ENCODE measurements at places on chromosomes 2 and 18. TPM values are rescaled to one million over a fixed set of nuclear protein-coding genes. Genes with fewer than 3 reads are reported as not detected.

DNA sequence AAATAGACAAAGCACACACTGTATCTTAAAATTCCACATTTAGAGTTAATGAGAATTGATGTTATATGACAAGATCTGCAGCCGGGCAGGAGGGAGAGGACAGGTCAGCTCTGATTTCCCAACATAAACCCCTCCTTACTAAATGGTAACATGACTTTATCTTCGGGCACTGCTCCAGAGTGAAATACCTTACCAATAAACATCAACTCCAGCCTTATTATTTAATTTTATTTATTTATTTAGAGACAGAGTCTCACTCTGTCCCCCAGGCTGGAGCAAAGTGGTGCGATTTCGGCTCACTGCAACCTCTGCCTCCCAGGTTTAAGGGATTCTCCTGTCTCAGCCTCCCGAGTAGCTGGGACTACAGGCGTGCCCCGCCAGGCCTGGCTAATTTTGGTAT, 1.7 kb downstream of the CYB5A start:
- peak; percentile 19 for DNase-seq

- no peak for DNase-seq
Observed at GRCh38 chr2:184938221-184938985, 340.1 kb downstream of the ZNF804A start.

DNA sequence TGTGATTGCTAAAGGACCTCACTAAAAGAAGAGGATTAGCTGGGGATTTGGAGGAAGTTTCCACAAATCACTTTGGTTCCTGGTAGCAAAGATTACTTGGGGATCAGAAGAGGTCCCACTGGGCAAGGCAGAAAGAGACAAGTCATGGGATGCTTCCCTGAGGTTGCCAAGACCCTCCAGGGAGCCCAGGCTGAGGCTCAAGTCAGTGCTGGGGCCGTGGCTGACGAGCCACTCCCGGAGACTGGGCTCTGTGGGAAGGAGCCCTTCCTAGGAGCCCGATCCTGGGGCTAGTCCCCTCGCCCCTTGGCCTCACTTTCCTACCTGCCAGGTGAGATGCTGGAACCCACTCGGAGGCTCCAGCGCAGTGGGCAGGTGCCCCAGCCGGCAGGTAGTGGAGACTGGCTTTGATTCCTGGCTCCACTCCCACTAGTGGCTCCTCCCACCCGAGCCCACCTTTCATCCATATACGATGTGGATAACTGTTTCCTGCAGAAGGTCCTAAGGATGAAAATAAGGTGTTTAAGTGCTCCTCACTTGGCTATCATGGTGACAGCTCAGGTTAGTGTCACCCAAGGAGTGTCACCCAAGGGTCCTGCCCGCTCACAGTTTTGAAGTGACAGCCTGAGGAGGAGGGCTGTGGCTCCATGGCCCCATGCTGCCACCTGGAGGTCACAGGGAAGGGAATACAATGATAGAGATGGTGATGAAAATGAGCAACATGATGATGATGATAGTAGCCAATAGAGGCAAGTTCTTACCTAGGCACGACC, 100.5 kb downstream of the CAPN13 start:
- DNase-seq, result peak; percentile 72

DNA sequence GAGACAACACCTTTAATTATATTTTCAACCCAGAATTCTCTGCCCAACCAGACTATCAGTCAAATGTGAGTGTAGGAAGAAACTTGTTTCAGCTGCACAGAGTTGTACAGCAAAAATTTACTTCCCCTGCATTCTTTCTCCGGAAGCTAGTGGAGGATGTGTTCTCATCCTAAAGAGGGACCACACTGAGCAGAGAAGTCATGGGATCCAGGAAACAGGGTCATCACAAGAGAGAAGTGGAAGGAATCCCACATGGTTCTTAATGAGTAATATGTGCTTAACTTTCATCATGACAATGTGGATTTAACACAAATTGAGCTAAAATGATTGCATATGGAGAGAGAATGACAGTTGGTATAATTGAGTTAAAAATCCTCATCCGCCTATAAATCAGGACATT, 78.2 kb downstream of the INPP4A start:
- no peak for DNase-seq

- no peak for DNase-seq
Observed at GRCh38 chr18:34771958-34772357, 61.9 kb downstream of the DTNA start.

DNA sequence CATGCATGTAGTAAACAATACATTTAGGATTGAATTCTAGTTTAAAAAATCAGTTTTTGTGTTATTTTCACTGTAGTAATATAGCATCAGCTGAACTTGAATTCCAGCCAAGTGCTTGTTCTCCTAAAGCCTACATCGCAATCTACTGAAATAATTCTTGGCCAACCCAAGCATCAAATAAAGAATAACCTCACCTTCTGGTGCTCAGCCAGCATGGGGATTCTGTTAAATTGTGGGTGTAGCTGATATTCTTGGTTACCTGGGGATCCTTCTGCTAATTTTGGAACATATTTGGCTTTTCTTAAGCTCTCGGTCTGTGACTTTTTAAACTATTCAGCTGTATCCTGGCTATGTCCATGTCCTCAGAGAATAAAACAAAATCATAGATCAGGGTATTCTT, 248.8 kb downstream of the NRXN1 start:
- DNase-seq, result no peak

DNA sequence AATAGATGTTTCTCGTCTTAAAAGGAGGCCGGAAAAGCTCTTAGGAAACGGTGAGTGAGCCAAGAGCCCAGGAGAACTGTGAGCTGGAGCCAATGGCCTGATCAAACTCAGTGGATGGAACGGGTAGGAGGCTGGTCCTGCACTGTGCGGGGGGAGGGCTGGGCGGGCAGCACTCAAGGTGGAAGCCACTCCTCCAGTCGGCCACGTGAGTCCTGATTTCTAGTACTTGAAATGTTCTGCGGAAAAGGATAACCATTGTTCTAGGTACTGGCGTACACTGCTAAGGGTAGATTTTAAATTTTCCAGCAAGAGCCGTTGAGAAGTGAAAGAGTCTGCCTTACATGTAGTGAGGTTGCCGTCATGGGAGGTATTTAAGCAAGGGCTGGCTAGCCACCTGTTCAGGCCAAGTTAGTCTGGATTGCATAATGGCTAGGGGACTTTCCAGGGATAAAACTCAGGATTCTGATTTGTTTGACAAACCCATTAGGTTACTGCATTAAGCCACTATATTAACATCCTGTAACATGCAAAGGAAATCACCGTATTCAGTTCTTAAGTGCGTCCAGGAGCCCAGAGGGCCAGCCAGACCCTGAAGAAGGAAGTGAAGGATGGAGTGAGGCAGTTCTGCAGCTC, 51.3 kb upstream of the ODC1 start:
- DNase-seq, result peak; percentile 14

DNA sequence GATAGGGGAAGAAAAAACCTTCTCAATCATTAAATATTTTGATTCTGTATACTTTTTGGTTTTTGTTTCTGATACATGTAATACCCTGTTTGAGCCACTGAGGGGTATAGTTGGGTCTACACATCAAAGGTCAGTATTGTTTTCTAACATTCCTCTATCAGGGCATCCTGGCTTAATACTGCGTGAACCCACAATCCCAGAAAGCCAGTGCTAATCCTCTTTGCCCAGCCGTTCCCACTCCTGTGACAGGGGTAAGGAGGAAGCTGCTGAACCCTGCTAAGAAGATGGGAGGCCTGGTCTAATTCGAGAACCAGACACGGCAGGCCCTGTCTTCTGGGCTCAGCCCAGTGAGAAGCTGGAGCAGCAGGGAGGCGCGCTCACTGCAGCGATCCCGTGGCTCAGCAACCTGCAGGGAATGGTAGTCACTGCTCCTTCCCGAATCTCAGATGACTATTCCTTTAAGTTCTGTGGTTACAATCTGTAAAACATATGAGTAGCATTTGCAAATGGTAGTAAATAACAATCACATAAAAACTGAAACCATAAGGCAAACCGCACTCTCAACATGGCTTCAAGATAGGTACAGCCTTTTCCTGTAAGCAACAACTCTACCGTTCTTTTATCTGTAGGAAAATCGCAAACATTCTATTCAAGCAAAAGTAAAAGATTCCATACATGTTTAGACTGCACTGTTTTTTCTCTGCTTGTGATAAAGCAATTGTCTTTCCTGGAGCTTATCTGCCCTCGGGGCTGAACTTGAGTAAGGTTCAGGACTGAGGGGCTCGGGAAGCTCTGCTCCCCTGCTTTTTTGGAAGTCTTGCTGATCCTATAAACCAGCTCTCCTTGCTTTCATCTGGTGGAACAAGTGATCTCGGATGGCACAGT, 87.0 kb downstream of the EPB41L3 start:
- DNase-seq, result peak; percentile 17

- DNase-seq, result peak; percentile 53
Observed at GRCh38 chr2:218000136-218000535, 2.7 kb downstream of the TNS1 start.

DNA sequence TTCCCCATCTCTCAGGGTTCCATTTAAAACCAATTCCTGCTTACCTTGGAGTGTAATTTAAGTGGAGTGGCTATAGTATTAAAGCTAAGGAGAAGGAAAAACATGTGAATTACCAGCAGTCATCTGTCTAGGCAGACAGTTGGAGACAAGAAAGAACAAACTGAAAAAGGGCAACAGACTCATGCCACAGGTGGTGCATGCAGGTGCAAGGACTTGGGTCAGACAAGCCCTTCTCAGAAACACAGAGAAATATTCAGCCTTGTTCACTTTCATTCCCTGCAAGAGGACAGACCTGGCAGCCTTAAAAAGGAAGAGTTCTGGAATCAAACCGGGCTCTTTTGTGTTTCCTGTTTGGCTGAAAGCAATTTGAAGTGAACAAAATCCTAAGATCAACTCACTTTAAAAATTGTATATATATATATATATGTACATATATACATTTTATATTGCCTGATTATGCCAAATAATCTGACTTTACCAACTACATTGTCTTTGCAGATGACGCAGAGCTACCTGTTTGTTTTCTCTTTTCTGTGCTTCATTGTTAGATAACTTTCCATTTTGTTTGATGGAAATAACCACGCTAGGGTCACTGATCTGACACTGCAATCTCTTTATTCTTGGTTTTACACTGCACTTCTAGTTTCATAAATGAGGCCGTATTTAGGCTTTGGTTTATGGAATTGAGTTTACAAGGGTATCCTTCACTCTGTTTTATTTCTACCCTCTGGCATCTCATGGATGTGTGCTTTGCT, 35.1 kb upstream of the VPS54 start:
- no peak for DNase-seq

- no peak for DNase-seq
Observed at GRCh38 chr2:48574353-48575287, 43.0 kb upstream of the GTF2A1L start.

- DNase-seq, result no peak
Observed at GRCh38 chr2:230925879-230926765, 1.1 kb upstream of the GPR55 start.

DNA sequence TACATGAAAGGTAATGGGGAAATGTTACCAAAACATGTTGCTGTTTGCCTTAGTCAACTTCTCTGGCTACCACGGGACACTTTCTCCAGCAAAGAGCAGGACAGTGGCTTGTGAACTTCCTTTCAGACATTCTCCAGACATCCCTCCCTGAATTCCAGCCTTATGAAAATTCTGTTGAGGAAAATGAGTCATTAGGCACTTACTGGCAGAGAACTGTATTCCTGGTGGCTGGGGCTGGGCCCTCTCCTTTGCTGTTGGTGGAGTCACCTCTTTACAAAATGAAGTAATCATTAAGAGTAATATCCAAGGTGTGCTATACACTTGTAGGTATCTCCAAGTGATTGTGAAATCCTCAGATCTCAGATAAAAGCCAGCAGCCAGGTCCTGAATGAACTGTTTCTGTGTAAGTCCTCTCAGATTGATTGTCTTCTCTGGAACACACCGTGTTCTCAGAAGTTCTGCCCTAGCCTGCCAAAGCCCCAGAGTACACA, 1.3 kb upstream of the FAP start:
- DNase-seq, result peak; percentile 93

GRCh38 chr18:814300-815084, 2.5 kb upstream of the YES1 start:
- DNase-seq, result no peak

- peak; percentile 85 for DNase-seq
Observed at GRCh38 chr18:62979176-62979575, 263.8 kb downstream of the PHLPP1 start.

DNA sequence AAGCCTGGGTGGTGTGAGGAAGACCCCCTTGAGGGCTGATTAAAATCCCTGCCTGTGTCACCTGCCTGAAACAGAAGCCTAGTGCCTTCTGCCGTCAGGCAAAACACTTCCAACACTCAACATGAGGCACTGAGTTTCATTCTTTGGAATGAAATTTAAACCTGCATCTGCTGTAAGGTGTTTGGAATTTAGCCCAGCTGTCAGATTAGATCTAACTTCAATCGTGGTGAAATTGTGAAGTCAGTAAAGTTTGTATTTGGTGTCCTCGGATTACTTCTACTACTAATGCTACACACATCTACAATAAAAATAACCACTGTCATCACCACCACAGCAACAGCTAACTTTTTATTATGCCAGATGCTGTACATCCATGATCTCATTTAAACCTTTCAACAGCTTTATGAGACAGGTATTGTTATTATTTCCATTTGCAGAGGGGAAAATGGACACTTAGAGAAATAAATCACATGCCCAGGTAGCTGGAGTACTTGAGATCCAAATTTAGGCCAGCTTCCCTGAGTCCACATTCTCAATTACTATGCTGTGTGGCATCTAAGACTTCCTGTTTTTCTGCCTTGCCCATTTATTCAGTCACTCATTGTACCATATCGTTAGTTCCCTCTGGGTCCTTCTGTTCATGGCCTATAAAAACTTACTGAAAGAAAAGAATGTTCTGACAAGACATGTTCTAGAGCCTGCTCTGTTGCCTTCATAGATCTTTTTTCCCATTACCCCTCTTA, 98.2 kb upstream of the GCFC2 start:
- no peak for DNase-seq

GRCh38 chr2:154392256-154392655, 306.2 kb upstream of the KCNJ3 start:
- DNase-seq, result no peak

GRCh38 chr2:47521666-47522285, 118.8 kb downstream of the MSH2 start:
- DNase-seq, result no peak

DNA sequence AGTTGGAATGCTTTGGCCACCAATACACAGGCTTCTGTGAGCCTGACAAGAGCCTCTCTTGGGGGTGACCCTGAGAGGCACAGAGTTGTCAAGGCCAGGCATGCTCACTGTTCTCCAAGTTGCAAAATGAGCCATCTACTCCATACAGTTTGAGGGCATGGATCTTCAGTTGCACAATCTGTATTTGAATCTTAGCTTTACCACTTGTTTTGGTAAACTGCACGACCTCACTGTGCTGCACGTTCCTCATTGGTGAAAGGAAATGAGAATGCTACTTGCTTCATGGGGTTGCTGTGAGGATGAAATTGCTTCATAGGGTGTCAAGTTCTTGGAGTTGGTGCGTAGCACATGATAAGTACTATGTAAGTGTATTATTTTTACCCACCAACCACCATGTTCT, 12.0 kb upstream of the HAAO start:
- peak; percentile 71 for DNase-seq

Gene RABL2A
- 17.6 TPM for total RNA-seq

Gene ANO7
- total RNA-seq, result 0.14 TPM

Gene GREB1L
- 9.4 TPM for total RNA-seq

Gene ARMC9
- 16.5 TPM for total RNA-seq

Gene RNF152
- 1.7 TPM for total RNA-seq

Gene LINC00305
- total RNA-seq, result not detected

Gene LYG2
- not detected for total RNA-seq

Gene CNTNAP5
- not detected for total RNA-seq

Gene TMEM247
- total RNA-seq, result not detected

Gene KRTCAP3
- 6.9 TPM for total RNA-seq

Gene C1GALT1C1L
- 0.27 TPM for total RNA-seq

Gene DSC3
- total RNA-seq, result 60.8 TPM

Gene CRACDL
- total RNA-seq, result 12.9 TPM

Gene POTEC
- total RNA-seq, result not detected

Gene UGT1A5
- total RNA-seq, result not detected

Gene ASB18
- not detected for total RNA-seq

Data from MCF 10A (cell line).